ENCODE measurements at places on chromosomes 7 and 10.

DNA sequence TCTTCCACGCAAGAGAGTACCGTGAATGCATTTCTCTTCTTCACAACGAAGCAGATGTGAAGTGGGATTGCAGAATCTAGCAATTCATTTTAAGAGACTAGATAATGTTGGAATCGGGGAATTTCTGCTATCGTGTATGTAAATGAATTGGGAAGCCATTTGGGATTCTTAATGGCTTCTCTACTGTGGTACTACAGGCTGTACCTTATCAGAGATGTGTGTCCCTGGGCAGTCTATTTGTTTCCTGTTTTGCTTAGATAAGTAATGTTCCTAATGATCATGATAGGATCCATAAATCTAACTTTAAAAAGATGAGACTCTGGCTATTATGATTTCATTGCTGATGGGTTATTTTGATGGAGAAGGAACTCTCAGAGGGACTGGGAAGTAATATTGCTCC lies 320.6 kb downstream of the REEP3 start:
- H3K4me1 ChIP-seq: no peaks in the 10 kb centered on the region
- no peak for DNase-seq
- H3K27ac ChIP-seq: no peak overlapping the region
- no peak overlapping the region for H3K4me3 ChIP-seq
- no peaks in the 10 kb centered on the region for H3K27me3 ChIP-seq
- no peaks in the 10 kb centered on the region for H3K36me3 ChIP-seq

- DNase-seq: no peak
- H3K36me3 ChIP-seq: no peaks in the 10 kb centered on the region
- no peak overlapping the region for H3K4me3 ChIP-seq
- H3K4me1 ChIP-seq: no peaks in the 10 kb centered on the region
- H3K27ac ChIP-seq: no peak overlapping the region
Observed at GRCh38 chr7:47097431-47097830, 484.5 kb downstream of the TNS3 start.

DNA sequence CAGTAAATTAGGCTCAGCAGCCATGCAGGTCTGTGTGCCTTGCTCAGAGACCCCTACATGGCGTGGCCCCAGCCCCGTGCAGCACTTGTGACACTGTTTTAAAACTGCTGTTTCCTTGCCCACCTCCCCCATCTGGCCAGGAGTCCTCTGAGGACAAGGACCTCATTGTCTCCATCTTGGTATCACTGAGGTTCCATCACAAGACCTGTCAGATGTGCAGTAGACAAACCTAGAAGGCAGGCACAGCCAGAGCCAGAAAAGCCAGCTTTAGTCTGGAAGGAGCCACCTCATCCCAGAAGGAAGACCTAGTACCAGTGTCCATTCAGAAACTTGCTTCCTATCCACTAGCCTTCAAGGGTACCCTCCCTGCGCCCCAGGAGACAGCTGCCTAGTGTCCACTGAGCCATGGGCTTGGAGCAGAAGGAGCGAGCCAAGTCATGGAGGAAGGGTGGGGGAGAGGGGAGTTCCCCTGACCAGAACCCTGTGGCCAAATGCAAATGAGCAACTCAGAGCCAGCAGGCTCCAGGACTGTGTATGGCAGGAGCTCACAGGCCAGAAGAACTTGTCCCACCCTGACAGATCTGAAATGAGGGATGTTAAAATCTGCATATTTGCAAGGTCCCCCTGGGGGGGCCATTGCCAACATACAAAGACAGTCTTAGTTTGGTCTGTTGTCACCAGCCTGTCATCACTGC lies 176.1 kb downstream of the SH3PXD2A start:
- H3K4me3 ChIP-seq: no peak overlapping the region
- no peak for DNase-seq
- H3K36me3 ChIP-seq: no peaks in the 10 kb centered on the region
- H3K27ac ChIP-seq: peak overlapping the region; percentile 89
- no peaks in the 10 kb centered on the region for H3K27me3 ChIP-seq
- peaks cover 5% of the 10 kb centered on the region for H3K4me1 ChIP-seq

DNA sequence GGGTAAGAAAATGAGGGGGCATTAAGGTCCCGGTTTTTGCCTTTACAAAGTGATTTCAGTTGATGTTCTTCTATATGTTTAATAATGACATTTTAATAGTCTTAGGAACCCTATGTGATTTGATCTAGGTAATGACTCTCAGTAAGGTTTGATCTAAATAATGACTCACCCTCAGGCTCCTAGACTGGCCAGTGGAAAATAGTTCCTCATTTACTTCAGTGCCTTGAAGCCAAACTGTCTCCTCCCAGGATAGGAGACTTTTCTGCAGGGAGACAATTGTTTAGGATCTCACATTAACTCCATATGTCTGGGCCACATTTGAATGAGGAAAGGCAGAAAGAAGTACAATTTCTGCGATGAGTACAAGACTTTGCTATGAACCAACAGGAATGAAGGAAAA lies 1331.9 kb downstream of the XPNPEP1 start:
- no peaks in the 10 kb centered on the region for H3K27me3 ChIP-seq
- no peaks in the 10 kb centered on the region for H3K4me1 ChIP-seq
- no peaks in the 10 kb centered on the region for H3K36me3 ChIP-seq
- no peak overlapping the region for H3K27ac ChIP-seq

GRCh38 chr10:72639441-72639873 lies 13.6 kb upstream of the MICU1 start:
- H3K4me3 ChIP-seq: no peak overlapping the region
- DNase-seq: no peak
- no peaks in the 10 kb centered on the region for H3K27me3 ChIP-seq

DNA sequence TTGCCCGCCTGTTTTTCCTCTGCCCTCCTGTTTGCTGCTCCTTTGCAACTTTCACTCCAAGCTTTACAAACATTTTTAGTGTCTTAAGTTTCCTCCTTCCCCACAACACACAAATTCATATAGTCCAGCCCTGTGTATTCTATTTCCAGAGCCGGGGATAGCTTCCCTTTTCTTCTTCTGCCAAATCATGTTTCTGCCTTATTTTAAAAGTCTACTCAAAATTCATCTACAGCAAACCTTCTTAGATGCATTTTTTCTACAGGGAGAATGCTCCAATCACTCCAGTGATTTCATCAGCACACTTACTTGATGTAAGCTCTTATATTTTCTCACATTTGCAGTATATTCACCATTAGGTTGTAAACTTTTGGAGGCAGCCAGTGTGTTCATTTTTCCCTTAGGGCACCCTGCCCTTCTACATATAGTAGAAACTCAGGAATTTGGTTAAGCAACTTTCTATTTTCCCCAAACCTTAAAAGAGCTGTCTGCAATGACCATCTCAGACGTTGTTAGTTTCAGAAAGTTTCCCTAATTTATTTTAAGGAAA lies 12.4 kb upstream of the ACTA2 start:
- DNase-seq: no peak
- peak overlapping the region; percentile 95 for H3K27ac ChIP-seq
- no peaks in the 10 kb centered on the region for H3K4me1 ChIP-seq

DNA sequence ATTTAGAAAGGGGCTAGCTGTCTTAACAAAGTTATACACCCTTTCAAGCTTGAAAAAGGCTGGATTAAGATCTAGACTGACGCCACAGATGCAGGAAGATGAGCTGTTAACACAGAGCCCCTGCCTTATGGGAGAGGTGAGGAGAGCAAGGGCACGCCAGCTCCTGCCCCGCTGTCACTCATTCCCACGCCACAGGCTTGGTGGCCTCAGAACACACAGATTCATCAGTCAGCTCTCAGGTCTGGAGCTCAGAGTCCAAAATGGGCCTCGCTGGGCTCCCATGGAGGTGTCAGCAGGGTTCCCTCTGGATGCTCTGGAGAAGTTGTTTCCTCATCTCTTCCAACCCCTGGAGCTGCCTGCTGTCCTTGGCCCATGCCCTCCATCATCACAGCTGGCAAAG lies 554.2 kb downstream of the TCERG1L start:
- no peak overlapping the region for H3K27ac ChIP-seq
- H3K36me3 ChIP-seq: no peaks in the 10 kb centered on the region
- DNase-seq: no peak
- no peaks in the 10 kb centered on the region for H3K27me3 ChIP-seq

- no peak overlapping the region for H3K27ac ChIP-seq
- DNase-seq: no peak
- H3K4me3 ChIP-seq: peak overlapping the region; percentile 34
- H3K36me3 ChIP-seq: no peaks in the 10 kb centered on the region
- no peaks in the 10 kb centered on the region for H3K27me3 ChIP-seq
- peaks cover 11% of the 10 kb centered on the region for H3K4me1 ChIP-seq
Observed at GRCh38 chr7:2688409-2689342, 674 bp downstream of the AMZ1 start.

GRCh38 chr10:86319676-86320075 lies 46.9 kb downstream of the GRID1 start:
- H3K4me1 ChIP-seq: no peaks in the 10 kb centered on the region
- DNase-seq: no peak
- H3K27me3 ChIP-seq: no peaks in the 10 kb centered on the region
- H3K36me3 ChIP-seq: no peaks in the 10 kb centered on the region

GRCh38 chr10:63677001-63677400 lies 155.8 kb downstream of the REEP3 start:
- no peak overlapping the region for H3K27ac ChIP-seq
- H3K36me3 ChIP-seq: no peaks in the 10 kb centered on the region
- no peaks in the 10 kb centered on the region for H3K27me3 ChIP-seq
- H3K4me3 ChIP-seq: no peak overlapping the region

GRCh38 chr10:110226926-110227641 lies 19.7 kb downstream of the MXI1 start:
- H3K36me3 ChIP-seq: no peaks in the 10 kb centered on the region
- H3K4me1 ChIP-seq: no peaks in the 10 kb centered on the region
- peak overlapping the region; percentile 95 for H3K4me3 ChIP-seq
- peak overlapping the region; percentile 95 for H3K27ac ChIP-seq
- peak; percentile 74 for DNase-seq

- H3K27me3 ChIP-seq: no peaks in the 10 kb centered on the region
- H3K27ac ChIP-seq: no peak overlapping the region
- no peak for DNase-seq
- no peak overlapping the region for H3K4me3 ChIP-seq
- no peaks in the 10 kb centered on the region for H3K4me1 ChIP-seq
Observed at GRCh38 chr10:26706206-26706605, 8.7 kb downstream of the PDSS1 start.

DNA sequence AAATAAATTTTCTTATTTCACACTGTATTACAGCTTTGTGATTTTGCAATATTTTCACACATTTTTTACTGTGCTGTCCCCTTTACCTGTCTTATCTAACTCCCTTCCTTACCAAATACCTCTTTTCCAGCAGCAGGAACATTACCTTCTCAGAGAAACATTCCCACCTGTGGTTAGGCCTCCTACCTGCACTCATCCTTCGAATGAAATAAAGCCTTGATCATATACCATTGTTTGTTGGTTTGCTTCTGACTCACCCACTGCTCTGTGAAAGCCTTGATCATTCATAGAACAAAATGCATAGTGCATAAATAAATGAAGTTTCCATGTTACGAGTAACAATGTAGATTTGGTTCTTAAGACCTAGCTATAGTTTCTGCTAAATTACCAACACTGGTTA lies 256.3 kb downstream of the ARL4A start:
- H3K36me3 ChIP-seq: no peaks in the 10 kb centered on the region

DNA sequence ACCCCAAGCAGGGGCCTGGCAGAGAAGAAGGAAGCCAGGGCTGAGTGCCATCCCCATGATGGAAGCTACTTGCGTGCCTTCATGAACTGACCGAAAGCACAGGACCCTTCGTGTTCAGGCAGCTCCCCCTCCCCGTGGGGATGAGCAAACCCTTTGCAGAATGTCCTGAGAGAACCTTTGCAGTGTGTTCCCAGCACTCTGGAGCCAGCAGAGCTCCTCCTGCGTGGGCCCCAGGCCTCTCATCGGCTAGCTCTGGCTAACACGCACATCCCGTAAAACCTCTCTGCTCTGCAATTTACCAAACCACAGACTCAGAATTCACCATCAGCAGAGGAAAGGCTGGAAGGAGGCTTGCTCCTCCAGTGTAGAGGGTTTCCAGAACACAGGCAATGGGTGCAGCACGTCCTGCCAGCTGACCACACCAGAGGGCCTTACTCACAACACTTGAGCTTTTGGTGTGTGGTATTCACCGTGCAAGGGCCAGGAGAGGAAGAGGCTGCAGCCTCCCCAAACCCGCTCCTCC lies 3.1 kb downstream of the SH3PXD2A start:
- peak overlapping the region; percentile 20 for H3K27ac ChIP-seq
- no peak overlapping the region for H3K4me3 ChIP-seq
- DNase-seq: peak; percentile 54
- H3K27me3 ChIP-seq: no peaks in the 10 kb centered on the region
- no peaks in the 10 kb centered on the region for H3K4me1 ChIP-seq
- no peaks in the 10 kb centered on the region for H3K36me3 ChIP-seq

DNA sequence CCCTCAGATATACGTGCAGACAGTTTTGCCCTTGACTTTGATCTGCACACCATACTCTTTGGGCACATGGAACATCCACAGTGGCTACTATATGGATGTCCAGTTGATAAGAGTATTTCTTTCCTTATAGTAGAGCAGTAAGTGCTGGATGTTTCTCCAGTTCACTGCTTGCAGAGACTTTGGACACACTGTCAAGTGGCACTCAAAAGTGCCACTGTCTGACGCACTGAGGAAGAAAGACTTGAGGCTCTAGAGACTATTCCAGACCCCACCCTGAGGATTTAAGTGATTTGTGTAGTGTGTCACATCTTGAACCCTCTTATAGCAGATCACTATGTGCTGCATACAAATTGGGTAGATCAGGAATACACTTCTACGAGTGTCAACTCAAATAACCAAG lies 179.1 kb downstream of the GNAI1 start:
- no peaks in the 10 kb centered on the region for H3K27me3 ChIP-seq
- no peaks in the 10 kb centered on the region for H3K4me1 ChIP-seq
- no peak overlapping the region for H3K27ac ChIP-seq
- H3K4me3 ChIP-seq: no peak overlapping the region
- no peak for DNase-seq

DNA sequence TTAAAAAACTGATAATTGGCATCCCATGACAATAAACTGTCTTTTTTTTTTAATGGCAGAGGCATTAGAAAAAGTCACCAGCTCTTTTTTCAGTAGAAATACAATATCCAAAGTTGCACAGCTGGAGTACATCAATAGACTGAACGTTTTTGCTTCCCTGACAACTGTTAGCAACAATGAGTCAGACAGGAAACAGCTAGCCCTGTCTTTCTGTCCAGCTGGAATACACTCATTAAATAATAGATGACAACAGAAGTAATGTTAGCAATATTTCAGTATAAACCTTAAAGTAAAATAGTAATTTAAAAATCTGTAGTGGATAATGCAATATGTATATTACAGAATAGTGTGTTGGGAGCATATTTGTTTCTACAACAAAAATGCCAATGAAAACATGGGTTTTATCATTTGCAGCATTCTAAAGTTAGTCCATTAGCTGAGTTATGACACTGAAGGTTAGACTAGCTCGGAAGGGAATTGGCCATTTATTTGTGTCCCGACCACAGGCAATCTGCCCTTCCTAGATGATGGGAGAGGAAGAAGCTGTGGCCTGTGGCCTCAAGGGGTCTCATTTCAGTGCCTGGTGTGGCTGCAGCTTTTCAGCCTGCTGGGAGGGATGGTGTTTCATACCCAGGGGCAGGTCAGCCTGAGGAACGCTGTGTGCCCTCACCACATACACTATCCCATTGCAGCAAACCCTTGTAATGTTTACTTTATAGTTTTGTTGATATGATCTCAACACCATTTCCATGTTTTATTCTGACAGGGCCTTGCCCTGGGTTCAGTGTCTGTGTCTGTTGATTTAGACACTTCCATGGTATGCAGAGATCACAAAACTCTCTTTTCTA lies 173.3 kb downstream of the SLC16A9 start:
- peaks cover 9% of the 10 kb centered on the region for H3K4me1 ChIP-seq
- no peaks in the 10 kb centered on the region for H3K27me3 ChIP-seq
- DNase-seq: peak; percentile 30
- H3K36me3 ChIP-seq: no peaks in the 10 kb centered on the region
- no peak overlapping the region for H3K4me3 ChIP-seq

- H3K36me3 ChIP-seq: no peaks in the 10 kb centered on the region
- DNase-seq: no peak
Observed at GRCh38 chr7:126535176-126535575, 717.6 kb downstream of the GRM8 start.

Data from uterus (tissue), 4 donors.